ENCODE measurements at places on chromosomes 4 and X.
A peak's percentile ranks its signal among the peaks of the same experiment; 100 is the strongest.

- no peak for DNase-seq
These were observed 627 bp upstream of the HSD17B11 start for GRCh38 chr4:87391576-87392054.

DNA sequence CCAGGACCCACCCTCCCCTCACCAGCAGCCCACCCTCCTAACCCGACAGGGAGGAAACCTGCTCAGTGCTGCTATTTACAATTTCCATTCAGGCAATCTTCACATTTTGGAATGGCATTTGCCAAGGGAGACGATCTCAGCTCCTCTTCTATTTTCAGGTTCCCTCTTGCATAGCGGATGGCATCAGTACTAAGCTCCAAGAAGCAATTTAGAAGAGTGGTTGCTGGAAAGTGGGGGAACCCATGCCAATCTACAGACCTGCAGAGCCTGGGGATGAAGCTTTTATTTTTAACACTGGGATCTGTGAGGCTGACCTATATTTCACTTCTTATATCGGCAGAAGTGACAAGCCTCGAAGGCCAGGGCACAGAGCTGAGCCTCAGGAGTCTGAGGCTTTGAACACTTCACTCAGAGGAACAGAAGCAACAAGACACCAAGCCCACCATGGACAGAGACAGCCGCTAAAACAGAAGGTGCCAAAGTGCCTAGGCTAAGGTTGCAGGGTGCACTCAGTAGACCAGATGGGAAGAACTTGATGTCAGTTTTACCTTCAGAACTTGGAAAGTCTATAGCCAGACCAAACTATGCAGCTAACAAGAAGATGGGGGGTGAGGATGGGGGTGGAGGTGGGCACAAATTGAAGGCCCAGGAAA is 44.0 kb downstream of the SCD5 start:
- DNase-seq: no peak

GRCh38 chrX:41734530-41734929 is 10.5 kb downstream of the GPR82 start:
- no peak for DNase-seq

DNA sequence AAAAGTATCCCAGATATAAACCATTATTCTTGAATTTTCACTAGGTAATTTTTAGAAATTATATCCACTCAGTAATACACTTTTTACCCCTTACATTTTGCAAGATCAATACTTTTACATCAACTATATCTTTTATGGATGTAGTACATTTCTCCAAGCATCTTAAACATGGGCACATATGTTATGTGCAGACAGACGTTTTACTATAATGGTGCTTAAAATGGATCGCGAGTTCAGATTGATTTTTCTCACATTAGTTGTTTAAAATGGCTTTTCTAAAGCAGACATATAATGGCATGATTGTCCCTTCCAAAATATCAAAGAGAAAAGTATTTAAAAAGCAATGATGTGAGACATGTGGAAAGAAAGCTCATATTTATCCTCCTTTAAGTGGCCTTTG is 786.1 kb downstream of the PDHA2 start:
- no peak for DNase-seq

- no peak for DNase-seq
These were observed 39.4 kb downstream of the ARHGAP6 start for GRCh38 chrX:11626351-11626750.

GRCh38 chrX:16429406-16429805 is 220.6 kb upstream of the S100G start:
- DNase-seq: no peak

- DNase-seq: no peak
These were observed 59.9 kb downstream of the DIPK2B start for GRCh38 chrX:45140812-45141211.

DNA sequence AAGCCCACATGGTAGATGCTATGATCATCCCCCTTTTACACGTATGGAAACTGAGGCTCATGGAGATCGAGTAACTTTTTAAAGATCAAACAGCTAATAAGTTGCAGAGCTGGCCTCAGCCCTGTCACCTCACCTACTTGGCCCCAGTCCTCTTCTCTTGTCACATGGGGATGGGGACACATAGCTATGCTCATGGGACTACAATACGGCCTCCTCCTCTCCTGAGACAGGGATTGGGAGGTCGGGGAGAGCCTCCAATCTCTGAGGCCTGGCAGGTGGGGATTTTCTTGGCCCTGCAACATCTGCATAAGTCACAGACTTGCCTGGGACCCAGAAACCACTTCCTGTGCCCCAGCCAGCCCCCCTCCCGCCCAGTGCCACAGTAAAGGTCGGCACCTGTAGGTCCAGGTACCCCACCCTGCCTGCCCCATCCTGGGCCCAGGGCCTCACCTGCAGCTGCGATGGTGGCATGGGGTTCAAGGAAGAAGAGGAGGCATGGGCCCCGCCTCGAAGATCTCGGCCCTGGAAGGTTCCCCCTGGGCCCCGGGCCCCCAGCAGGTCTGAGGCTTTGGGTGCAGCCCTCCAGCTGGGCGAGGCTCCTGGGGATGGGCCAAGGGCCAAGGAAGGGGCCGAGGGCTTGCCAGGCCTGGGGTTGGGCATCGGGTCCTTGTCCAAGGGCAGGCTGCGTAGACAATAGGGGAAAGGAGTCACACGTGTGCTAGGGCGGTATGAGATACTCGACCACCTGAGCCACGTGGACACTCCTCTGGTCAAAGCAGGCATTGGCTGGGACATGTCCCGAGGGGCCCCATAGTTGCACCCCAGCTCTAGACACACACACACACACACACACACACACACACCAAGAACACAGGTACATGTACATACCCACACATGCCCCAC is 6.4 kb downstream of the FOXP3 start:
- no peak for DNase-seq

- no peak for DNase-seq
These were observed 126.3 kb downstream of the ADAMTS3 start for GRCh38 chr4:72442715-72443114.

DNA sequence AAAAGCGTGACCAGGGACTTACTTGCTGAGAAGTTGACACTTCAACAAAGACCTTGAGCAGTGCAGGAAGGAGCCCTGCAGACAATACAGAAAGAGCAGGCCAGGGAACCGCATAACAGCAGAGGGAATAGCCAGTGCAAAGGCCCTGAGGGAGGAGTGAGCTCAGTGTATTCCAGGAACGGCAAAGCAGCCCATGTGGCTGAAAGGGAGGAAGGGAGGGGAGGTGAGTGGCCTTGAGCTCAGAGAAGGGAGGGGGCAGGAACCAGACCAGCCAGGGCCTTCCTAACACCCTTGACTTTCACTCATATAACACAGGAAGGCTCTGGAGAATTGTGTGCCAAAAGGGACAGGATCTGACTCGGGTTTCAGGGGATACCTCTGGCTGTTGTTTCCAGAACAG is 112.2 kb downstream of the BCOR start:
- DNase-seq: no peak

- no peak for DNase-seq
These were observed 26.4 kb downstream of the GRIA2 start for GRCh38 chr4:157246964-157247363.

DNA sequence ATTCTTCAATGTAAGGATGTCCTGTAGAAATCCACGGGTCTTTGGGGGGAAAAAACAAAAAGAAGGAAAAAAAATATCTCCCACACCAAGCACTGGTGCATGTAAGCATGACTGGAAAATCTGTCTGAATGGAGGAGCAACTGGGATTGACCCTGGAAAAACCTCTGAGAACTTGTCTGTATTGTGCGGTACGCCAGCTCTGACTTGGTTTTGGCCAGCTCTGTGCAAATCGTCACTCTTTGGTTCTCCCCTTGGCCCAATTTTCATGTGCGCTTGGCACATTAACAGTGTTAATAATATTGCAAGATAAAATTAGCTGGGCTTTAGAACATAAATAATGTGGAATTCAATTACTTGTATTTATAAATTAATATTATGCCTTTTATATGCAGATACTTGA is 231.2 kb upstream of the HAND2 start:
- no peak for DNase-seq

GRCh38 chr4:153480704-153481103 is 14.5 kb downstream of the TMEM131L start:
- peak; percentile 30 for DNase-seq

GRCh38 chr4:122661176-122662160 is 40.6 kb upstream of the IL21 start:
- no peak for DNase-seq

DNA sequence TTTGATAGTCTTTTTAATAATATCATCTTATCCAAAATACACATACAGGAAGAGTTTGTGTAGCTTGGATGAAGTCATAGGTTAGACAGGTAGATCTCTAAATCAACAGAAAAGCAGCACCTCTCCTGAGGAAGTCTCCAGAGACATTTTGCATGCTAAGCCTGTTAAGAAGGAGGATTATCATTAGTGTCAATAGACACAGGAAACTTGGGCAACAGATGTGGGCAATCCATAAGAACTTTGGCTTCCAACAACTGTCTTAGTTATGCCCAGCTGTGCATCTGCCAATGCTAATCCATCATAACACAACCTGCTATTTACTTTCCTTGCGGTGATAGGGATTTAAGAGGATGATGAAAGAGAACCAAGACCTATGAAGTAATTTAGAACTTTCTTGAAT is 1052.6 kb downstream of the RPA4 start:
- DNase-seq: no peak

- no peak for DNase-seq
These were observed 146.5 kb downstream of the RBM47 start for GRCh38 chr4:40482985-40483647.

- no peak for DNase-seq
These were observed 2295.4 kb downstream of the ARAP2 start for GRCh38 chr4:33948921-33949320.

GRCh38 chr4:10099499-10100325 is 16.9 kb downstream of the WDR1 start:
- no peak for DNase-seq

DNA sequence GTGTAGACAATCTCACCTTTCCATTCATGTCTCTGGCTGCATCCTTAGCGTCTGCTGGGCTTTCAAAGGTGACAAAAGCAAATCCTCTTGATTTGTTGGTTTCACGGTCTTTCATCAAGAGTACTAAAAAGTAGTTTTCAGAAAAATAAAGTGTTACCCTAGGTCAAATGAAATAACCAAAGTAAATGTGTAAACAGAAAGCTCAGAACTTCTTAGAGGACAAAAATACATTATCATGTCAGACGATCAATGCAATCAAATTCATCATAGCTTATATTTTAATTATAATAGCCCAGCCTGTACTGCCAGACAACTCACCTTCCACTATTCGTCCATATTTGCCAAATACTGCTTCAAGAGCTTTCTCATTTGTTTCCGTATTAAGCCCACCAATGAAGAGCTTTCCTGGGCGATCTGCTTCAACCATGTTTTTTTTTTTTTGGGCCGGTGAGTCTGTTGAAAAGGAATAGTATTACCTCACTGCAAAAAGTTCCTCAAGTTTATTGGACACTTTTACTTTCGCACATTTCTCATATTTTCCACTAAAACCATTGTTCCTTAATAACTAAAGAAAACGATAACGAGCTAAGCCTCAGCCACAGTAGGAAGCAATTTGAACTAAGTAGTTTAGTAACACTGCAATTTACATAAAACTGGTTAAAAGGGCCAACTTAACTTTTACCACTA is 1.4 kb downstream of the RBMX start:
- DNase-seq: no peak

DNA sequence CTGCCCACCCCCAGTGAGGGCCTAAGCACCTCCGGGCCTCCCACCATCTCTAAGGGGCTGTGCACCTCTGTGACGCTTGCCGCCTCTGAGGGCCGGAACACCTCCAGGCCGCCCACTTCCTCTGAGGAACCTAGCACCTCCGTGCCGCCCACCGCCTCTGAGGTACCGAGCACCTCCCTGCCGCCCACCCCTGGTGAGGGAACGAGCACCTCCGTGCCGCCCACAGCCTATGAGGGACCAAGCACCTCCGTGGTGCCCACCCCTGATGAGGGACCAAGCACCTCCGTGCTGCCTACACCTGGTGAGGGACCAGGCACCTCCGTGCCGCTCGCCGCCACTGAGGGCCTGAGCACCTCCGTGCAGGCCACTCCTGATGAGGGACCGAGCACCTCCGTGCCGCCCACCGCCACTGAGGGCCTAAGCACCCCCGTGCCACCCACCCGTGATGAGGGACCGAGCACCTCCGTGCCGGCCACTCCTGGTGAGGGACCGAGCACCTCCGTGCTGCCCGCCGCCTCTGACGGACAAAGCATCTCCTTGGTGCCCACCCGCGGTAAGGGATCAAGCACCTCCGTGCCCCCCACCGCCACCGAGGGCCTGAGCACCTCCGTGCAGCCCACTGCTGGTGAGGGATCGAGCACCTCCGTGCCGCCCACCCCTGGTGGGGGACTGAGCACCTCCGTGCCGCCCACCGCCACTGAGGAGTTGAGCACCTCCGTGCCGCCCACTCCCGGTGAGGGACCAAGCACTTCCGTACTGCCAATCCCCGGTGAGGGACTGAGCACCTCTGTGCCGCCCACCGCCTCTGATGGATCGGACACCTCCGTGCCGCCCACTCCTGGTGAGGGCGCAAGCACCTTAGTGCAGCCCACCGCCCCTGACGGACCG is 977 bp downstream of the MAGEE1 start:
- DNase-seq: no peak

DNA sequence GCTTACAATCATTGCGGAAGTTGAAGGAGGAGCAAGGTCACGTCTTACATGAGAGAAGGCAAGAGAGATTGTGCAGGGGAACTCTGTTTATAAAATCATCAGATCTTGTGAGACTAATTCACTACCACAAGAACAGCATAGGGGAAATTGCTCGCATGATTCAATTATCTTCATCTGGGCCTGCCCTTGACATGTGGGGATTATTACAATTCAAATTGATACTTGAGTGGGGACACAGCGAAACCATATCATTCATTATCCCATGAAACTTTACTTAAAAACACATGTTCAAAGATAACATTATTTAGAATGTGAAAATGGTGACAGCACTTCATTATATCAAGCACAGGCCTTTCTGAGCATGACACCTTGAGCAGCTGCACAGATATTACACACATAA is 1087.8 kb downstream of the C4orf33 start:
- no peak for DNase-seq

- DNase-seq: no peak
These were observed 15.1 kb downstream of the PALLD start for GRCh38 chr4:168511780-168512489.

DNA sequence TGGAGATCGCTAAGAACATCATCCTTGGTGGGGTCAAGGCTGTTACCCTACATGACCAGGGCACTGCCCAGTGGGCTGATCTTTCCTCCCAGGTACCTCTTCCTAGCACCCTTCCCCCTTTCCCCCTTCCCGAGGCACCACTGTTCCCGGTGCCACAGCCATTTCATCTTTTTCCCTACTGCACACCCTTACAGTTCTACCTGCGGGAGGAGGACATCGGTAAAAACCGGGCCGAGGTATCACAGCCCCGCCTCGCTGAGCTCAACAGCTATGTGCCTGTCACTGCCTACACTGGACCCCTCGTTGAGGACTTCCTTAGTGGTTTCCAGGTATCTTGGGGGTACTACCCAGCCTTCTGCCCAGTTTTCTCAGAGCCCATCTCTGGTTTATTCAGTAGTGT is 5.7 kb downstream of the UBA1 start:
- DNase-seq: no peak

GRCh38 chr4:107083-107443 is 17.2 kb upstream of the ZNF718 start:
- DNase-seq: no peak

GRCh38 chr4:113636438-113636818 is 125.1 kb downstream of the CAMK2D start:
- DNase-seq: no peak

- no peak for DNase-seq
These were observed 544.3 kb upstream of the CNKSR2 start for GRCh38 chrX:20829665-20830491.

All from osteocyte (in vitro differentiated cells).